Stimulated activated CD8-positive, alpha-beta memory T cell treated with anti-CD3 and anti-CD28 coated beads, Interleukin-15, amount 100 ng/mL, for 4 hours (primary cell): ENCODE measurements at places on chromosomes 2 and 18.

- DNase-seq = no peak
Measured at GRCh38 chr2:61452392-61452791, 18.5 kb downstream of the USP34 start.

- no peak for DNase-seq
Measured at GRCh38 chr18:61870151-61870550, 22.7 kb downstream of the RNF152 start.

GRCh38 chr18:22026889-22027288 lies 142.5 kb upstream of the GATA6 start:
- DNase-seq = no peak

DNA sequence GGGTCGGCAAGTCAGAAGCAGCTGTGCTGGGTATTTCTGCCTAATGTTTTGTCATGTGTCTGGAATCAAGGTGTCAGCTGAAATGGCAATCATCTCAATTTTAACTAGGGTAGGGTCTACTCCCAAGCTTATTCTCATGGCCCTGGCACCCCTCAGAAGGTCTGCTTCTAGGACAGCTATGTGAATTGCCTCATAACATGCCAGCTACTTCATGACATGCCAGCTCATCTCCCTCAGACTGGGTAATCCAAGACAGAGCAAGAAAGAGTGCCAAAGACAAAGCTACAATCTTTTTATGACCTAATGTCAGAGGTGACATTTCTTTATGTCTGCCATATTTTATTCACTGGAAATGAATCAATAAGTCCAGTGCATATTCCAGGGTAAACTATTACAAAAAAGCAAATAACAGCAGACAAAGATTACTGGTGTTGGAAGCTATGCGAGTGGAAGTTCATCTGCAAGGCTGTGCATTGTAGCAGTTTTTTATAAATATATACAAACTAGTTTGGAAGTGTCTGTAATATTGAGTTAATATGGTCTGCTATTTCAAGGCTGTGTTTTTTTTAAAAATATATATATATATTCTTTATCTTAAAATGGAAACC lies 153.3 kb downstream of the FSIP2 start:
- no peak for DNase-seq

DNA sequence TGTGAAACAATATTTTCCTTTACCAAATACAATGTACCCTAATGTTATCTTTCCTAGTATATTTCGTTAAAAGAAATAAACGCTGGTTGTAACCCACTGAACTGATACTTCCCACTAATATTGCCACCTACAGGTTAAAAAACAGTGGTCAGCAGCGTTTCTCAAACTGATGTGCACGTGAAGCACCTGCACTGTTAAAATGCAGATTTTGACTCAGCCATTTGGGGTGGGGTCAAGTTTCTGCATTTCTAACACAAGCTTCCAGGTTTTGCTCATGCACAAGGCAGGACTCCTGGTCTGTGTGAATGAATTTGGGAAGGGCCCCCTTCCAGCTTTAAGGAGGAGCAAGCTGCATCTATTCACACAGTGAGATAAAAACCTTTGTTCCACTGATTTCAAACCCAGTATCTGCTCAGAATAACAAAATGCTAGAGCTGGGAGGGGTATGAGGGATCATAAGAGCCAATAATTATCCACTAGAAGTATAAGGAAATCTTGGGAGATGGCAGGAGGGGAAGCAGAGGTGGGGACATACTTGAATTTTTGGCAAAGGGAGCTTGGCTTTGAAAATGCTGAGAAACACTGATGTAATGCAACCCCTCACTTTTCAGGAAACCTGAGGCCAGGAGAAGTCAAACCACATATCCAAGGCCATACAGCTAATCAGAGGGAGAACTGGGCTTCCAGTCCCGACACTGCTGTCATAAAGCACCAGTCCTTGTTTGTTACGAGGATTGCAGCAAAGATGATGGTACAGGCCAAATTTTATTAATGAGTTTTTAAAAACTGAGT lies 116.2 kb downstream of the RBMS1 start:
- DNase-seq = no peak
